Stimulated activated CD8-positive, alpha-beta memory T cell treated with anti-CD3 and anti-CD28 coated beads, Interleukin-4, amount 100 ng/mL, for 1 hour (primary cell): ENCODE measurements at places on chromosomes 12 and 14.
A peak's percentile ranks its signal among the peaks of the same experiment; 100 is the strongest.

DNA sequence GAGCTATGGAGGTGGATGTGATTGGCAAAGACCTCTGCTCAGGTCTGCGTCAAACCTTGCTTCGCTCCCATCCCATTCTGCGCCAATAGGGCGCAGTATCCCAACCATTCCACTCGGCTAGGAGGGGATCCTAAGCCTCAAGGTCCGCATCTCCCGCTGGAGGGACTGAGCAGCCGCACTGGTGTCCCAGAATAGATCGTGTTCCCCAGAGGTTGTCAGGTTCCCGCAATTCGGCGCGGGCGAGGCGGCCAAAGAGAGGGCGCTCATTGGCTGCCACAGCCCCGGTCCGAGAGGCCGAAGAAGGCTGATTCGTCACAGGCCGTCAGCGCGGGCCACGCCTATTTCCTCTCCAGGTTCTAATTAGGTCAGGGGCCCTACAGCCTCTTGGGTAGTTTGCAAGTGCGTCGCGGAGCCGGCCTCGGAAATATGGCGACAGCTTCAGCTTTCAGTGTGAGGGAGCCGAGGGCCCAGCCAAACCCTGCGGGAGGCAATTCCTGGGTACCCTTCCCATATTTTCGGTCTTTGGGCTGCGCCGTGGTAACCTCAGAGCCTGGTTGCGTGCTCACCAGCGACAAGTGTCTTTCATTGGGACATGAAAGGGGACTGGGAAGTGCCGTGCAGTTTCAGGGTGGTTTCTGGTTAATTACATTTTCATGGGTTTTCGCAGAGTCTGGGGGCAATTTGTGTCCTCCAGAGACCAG is 5.0 kb downstream of the OR10AD1 start:
- DNase-seq = peak; percentile 85

DNA sequence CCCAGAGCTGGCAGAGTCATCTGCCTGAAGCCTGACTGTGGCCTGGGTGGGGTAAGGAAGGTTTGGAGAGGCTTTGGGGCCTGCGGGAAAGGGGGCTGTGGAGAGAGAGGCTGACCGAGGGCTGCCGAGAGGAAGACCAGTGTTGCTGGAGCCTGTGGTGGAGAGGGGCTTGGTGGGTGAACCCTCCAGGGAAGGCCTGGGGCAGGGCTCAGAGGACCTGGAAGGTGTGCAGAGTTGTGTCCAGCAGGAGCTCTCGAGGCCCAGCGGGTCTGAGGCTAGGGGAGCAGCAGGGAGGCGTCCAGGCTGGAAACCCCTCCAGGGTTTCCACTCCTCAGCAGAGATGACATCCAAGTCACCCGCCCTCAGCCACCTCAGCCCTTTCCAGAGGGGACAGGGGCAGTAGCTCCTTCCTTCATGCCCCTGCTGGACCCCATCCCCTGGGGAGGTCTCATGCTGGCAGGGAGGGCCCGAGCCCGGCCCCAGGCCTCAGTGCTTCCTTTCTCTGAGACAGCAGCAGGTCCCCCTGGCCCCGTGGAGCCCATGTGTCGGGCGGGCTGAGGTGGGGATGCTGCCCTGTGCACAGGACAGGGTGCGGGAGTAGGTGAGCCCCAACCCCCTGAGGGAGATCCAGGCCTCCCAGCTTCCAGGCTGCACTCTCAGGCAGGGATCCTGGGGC is 8.4 kb downstream of the CEP170B start:
- no peak for DNase-seq

- no peak for DNase-seq
Measured at GRCh38 chr14:69671365-69672030, 60.1 kb downstream of the SUSD6 start.

GRCh38 chr12:6788972-6789924 is at the start of gene CD4:
Gene CD4 (plus strand): TSS chr12:6789528. CDS start chr12:6800139, 10,611 bp downstream.
- DNase-seq = no peak

DNA sequence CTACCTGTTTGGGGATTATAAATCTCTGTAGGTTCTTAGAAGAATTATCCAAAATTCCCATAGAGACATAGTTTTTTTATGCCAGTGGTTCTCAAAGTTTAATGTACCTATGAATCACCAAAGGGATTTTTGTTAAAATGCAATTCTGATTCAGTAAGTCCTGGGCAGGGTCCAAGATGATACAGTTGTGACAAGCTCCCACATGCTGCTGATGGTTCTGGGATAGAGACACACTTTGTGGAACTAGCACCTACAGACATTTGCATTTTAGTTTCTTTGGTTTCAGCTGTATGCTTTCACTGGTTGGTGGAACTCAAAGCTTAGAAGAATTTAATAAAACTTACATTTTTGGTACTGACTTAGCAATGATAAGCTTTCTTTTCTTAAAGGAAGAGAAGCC is 80.4 kb downstream of the PTCSC3 start:
- DNase-seq = no peak

DNA sequence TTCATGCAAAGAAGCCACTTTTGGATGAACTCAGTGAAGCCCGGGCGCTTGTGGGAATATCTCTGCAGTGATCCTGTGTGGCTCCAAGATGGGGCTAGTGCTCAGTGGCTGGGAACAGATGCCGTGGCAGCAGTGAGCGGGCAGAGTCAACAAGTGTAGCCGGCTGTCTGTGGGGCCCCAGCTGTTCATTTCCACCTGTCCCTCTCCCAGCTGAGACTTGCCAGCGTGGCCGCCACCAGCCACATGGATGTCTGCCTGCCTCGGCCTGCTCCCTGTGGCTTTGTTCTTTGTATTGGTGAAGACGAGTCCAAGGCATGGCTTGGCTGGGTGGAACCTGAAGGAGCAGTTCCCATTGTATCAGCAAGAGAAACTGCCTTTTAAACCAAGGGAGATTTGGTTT is 77.3 kb downstream of the NOS1 start:
- DNase-seq = no peak

DNA sequence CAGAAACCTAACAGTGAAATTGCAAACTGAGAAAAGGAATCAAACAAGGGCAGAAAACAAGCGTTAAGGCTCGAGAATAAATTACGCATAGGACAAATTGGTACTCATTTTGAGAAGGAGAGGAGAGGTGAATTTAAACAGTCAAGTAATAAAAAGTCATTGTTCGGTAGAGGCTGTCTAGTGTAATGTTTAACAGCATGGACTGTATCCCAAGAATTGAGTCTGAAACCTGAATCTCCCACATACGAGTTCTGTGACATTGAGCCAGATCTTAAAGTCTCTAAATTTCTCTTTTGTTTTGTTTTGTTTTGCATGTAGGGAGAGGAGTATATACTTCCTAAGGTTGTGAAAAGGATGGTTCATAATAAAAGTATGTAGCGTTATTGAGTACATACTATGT is 216.5 kb upstream of the BTG1 start:
- no peak for DNase-seq

DNA sequence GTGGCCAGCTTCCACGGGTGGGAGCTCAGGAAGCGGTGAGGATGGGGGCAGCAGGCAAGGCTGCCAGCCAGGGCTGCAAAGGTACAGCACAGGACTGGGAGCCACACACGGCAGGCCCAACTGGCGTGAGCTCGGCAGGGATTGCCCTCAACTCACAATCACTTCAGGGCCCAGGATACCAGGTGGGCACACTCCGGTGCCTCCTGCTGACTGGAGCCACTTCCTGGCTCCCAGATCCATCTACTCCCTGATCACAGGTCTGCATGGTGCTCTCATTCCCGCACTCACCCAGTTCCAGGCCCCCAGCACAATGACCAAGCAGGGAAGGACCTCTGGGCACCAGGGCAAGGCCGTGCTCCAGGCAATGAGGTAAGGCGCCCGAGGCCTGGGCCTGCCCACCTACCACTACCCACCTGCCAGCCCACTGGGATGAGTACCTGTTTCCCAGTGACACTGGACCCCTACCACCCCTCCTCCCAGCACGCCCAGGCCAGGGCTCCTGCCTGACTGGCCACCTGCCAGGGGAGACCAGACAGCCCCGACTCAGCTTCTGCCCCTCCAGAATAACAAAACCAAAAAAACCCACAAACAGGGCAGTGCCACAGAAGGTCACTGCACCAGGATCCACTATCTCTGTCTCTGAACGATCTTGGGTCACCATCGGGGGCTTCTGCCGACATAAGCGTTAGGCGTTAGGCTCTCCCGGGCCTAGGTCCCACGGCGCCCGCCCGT is 1.8 kb downstream of the JAG2 start:
- DNase-seq = no peak

DNA sequence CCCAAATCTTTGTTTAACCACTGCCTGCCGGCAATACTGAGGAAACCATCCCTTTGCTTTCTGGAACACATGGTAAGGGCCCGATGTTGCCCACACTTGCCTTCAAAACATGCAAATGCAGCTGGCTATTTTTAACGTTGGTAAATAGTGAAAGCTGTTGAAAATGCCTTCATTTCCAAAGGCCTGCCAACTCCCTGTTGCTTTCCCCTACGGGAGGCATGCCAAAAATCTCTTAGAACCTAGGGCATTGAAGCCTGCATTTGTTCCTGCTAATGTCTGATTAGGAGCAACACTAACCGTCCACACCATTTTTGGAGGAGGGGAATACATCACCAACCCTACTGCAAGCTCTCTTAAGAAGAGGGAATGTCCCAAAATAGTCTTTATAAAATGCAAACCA is 152.6 kb upstream of the NOS1 start:
- no peak for DNase-seq

DNA sequence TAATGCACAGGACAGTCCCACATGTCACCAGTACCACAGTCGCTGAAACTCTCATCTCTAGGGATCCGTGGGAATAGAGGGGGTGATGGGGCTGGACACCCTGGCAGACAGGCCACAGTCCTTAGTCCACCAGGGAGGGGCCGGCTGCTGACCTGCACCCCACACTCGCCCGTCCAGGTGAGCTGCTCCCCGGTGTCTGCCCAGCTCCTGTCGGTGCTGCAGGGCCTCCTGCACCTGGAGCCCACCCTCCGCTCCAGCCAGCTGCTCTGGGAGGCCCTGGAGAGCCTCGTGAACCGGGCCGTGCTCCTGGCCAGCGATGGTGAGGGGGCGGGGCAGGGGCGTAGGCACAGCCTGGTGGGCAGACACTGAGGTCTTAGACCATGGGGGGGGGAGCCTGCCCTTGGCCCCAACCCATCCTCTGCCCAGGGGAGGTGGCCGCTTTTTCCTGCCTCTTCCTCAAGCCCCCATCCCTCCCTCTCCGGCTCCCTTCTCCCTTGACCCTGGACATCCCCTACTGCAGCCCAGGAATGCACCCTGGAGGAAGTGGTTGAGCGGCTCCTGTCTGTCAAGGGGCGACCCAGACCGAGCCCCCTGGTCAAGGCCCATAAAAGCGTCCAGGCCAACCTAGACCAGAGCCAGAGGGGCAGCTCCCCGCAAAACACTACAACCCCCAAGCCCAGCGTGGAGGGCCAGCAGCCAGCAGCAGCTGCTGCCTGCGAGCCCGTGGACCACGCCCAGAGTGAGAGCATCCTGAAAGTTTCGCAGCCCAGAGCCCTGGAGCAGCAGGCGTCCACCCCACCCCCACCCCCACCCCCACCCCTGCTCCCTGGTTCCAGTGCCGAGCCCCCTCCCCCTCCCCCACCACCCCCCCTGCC is 17.1 kb upstream of the ADSS1 start:
- no peak for DNase-seq

- no peak for DNase-seq
Measured at GRCh38 chr12:131441060-131441396, 269.9 kb upstream of the SFSWAP start.

GRCh38 chr14:103280278-103280928 is 53.6 kb upstream of the EIF5 start:
- DNase-seq = no peak

DNA sequence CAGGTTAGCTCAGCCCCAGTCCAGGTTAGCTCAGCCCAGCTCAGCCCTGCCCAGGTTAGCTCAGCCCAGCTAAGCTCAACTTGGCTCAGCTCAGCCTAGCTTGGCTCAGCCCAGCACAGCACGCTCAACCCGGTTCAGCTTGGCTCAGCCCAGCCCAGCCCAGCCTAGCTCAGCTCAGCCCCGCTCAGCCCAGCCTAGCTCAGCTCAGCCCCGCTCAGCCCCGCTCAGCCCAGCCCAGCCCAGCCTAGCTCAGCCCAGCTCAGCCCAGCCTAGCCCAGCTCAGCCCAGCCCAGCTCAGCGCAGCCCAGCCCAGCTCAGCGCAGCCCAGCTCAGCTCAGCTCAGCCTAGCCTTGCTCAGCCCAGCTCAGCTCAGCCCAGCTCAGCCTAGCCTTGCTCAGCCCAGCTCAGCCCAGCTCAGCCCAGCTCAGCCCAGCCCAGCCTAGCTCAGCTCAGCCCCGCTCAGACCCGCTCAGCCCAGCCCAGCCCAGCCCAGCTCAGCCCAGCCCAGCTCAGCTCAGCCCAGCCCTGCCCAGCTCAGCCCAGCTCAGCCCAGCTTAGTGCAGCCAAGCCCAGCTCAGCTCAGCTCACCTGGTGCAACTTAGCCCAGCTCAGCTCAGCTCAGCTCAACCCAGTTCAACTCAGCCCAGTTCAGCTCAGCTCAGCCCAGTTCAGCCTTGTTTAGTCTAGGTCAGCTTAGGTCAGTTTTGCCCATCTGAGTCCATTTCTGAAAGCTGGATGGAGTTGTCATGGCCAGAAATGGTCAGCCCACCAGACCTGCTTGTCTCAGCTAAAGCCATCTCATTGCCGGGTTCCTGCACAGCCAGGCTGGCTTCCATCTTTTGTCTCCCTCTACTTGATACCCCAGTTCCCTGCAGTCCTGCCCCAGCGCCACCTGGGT is 333.6 kb downstream of the TMEM121 start:
- no peak for DNase-seq

DNA sequence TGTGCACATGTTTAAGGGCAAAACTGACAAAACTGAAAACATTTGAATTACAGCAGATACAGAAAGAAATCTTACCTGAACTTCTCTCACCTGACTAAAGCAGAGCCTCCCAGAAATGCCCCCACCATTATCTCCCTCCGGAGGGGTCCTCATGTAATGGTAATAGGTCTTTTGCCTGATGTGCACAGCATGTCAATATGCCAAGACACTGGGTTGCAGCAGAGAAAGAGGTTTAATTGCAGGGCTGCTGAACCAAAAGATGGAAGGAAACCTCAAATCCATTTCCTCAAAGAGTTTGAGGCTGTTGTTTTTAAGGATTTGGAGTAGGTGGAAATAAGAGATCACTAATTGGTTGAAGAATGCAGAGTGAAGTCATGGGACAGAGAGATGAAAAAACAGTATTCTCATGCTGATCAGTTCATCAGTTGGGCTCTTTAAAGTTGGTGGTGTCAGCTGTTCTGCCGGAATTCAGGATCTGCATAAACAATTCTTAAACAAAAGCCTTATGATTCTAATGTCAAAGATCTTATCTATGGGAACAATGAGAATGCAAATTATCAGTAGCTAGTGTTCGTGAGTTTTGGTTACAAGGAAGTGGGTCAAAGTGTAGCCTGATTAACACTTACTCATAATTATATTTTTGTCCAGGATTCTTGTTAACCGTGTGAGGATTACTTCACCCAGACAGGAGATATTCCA is 18.2 kb downstream of the ANG start:
- DNase-seq = no peak

- no peak for DNase-seq
Measured at GRCh38 chr12:115617391-115617790, 660.1 kb downstream of the MED13L start.

GRCh38 chr14:91019673-91020072 is 40.8 kb downstream of the RPS6KA5 start:
- DNase-seq = no peak

DNA sequence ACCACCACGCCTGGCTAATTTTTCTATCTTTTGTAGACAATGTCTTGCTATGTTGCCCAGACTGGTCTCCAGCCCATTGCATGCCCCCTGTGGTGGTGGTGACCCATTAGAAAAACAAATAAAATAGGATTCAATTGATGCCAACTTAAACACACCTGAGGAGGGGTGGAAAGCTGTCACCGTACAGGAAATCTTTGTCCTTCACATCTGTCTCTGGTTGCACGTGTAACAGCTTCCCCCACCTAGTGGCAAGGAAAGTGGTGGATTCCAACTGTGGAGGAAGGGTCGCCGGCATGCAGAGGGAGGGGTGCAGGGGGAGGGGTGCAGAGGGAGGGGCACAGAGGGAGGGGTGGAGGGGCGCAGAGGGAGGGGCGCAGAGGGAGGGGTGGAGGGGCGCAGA is 26.1 kb upstream of the GPR68 start:
- DNase-seq = no peak
